Prostate gland (tissue), 2 donors: ENCODE measurements at places on chromosomes 3 and 15. TPM values are rescaled to one million over a fixed set of nuclear protein-coding genes. Genes with fewer than 3 reads are reported as not detected.

CCR5 gene
- 0.55 TPM for total RNA-seq

GOLGA6L7 gene
- not detected for total RNA-seq

FHIT gene
- 10.4 TPM for total RNA-seq

DLL4 gene
- 6.5 TPM for total RNA-seq

SHQ1 gene
- total RNA-seq: 31.9 TPM

SCAANT1 gene
- total RNA-seq: not detected

- H3K4me1 ChIP-seq: no peaks in the 10 kb centered on the region
- H3K4me3 ChIP-seq: no peak overlapping the region
- H3K27me3 ChIP-seq: no peaks in the 10 kb centered on the region
- H3K36me3 ChIP-seq: no peaks in the 10 kb centered on the region
Observed at GRCh38 chr3:115448851-115449250, 174.5 kb upstream of the GAP43 start.

- H3K27ac ChIP-seq: no peak overlapping the region
- no peak for DNase-seq
- H3K36me3 ChIP-seq: no peaks in the 10 kb centered on the region
- no peaks in the 10 kb centered on the region for H3K27me3 ChIP-seq
- H3K4me1 ChIP-seq: no peaks in the 10 kb centered on the region
Observed at GRCh38 chr3:11713171-11713570, 69.5 kb upstream of the VGLL4 start.

DNA sequence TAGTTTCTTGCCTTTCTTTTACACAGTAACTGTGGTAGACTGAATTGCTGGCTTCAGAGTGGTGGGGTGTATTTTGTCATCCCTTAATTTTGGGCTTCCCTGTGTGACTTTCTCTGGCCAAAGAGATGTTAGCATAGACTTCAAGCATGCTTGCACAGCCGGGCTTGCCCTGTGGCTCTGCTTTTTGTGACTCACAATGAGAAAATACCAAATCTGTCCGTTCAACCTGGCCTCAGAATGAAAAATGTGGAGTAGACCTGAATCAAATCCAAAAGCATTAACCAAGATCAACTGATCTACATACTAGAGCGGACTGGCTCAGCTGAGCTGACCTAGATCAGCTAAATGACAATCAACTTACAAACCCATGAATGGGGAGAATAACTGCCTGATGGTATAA lies 51.4 kb downstream of the PLAAT1 start:
- no peak overlapping the region for H3K27ac ChIP-seq
- H3K4me3 ChIP-seq: no peak overlapping the region
- DNase-seq: no peak
- H3K27me3 ChIP-seq: no peaks in the 10 kb centered on the region

DNA sequence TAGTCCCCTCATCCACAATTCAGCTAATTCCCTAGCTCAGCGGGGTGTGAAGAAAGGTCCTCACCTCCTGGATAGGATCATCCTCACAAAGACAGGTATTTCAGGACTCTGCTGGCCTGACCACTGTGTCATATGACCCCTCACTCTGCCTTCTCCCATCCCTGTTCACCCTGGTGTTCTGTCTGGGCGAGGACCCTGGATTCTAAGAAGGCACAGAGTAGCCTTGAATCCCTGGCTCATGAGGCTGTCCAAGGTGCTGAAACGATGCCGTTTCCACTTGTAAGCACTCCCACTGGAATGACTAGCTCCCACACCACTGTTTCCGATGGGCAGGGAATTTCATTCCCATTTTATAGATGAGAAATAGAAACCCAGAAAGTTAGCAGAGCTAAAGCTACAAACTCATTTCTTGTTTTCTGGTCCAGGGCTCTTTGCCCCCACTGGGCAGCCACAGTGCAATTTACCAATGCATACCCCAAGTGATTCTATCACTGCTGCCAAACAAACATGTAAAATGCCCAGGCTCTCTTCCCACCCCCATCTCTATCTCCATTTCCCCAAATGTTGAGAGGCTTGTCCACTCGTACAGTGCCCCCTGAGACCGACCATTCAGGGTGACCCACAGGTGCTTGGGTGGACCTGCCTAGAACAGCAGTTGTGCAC lies 83.2 kb downstream of the RAB11A start:
- no peaks in the 10 kb centered on the region for H3K36me3 ChIP-seq
- no peak for DNase-seq
- no peaks in the 10 kb centered on the region for H3K4me1 ChIP-seq
- no peaks in the 10 kb centered on the region for H3K27me3 ChIP-seq
- no peak overlapping the region for H3K27ac ChIP-seq
- no peak overlapping the region for H3K4me3 ChIP-seq

- H3K27ac ChIP-seq: no peak overlapping the region
- no peak for DNase-seq
- H3K27me3 ChIP-seq: no peaks in the 10 kb centered on the region
- no peak overlapping the region for H3K4me3 ChIP-seq
- no peaks in the 10 kb centered on the region for H3K4me1 ChIP-seq
- no peaks in the 10 kb centered on the region for H3K36me3 ChIP-seq
Observed at GRCh38 chr15:51199541-51199940, 104.8 kb upstream of the TNFAIP8L3 start.

DNA sequence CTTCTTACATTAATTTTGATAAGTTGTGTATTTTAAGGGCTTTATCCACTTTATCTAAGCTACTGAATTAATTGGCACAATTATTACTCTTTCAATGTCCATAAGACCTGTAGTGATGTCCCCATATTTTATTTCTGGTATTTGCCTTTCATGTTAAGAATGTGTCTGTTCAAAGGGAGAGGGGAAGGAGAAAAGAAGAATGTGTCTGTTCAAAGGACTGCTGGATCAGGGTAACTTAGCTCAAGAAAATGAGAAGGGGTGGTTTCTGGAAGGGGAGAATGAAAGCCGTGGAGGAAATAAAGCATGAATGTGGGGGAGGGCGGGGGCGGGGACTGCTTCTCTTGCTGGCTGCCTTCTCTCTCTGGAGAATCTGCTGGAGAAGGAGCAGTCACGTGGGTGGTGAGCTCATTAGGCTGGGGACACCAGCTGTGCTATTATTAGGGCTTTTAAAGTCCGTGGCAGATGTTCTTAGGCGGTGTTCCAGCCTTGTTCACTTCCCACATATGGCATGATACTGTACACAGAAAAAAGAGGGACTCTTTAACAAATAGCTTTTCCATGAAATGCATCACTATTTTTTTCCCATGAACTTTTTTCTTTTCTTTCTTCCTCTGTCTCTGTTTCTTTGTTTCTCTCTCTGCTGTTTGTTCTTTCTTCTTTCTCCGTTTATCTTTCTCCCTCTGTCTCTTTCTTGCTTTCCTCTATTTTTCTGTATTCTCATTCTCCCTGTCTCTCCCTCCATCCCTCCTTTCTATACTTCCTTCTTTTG lies 63.7 kb upstream of the ULK4 start:
- DNase-seq: peak; percentile 85
- H3K4me1 ChIP-seq: no peaks in the 10 kb centered on the region
- H3K27me3 ChIP-seq: no peaks in the 10 kb centered on the region
- H3K27ac ChIP-seq: peak overlapping the region; percentile 69

- H3K4me3 ChIP-seq: no peak overlapping the region
- H3K27me3 ChIP-seq: peaks cover 3% of the 10 kb centered on the region
- DNase-seq: no peak
- H3K36me3 ChIP-seq: no peaks in the 10 kb centered on the region
Observed at GRCh38 chr3:7307410-7307809, 446.5 kb downstream of the GRM7 start.

- no peaks in the 10 kb centered on the region for H3K27me3 ChIP-seq
- DNase-seq: no peak
- no peak overlapping the region for H3K27ac ChIP-seq
- H3K4me1 ChIP-seq: no peaks in the 10 kb centered on the region
- H3K36me3 ChIP-seq: no peaks in the 10 kb centered on the region
Observed at GRCh38 chr3:18474202-18474601, 49.1 kb upstream of the SATB1 start.

DNA sequence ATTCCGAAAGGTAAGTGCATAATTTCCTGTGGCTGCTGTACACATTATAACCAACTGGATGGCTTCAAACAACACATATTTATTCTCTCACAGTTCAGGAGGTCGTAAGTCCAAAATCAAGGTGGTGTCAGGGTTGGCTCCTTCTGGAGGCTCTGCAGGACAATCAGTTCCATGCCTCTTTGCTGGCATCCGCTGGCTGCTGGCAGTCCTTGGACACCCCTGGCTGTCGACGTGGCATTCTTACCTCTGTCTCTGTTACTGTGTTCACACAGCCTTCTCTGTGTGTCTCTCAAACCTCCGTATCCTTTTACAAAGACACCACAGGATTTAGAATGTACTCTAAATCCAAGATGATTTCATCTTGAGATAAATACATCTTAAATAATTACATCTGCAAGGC lies 398.8 kb upstream of the ATP10A start:
- DNase-seq: no peak
- H3K27ac ChIP-seq: no peak overlapping the region
- no peaks in the 10 kb centered on the region for H3K4me1 ChIP-seq

DNA sequence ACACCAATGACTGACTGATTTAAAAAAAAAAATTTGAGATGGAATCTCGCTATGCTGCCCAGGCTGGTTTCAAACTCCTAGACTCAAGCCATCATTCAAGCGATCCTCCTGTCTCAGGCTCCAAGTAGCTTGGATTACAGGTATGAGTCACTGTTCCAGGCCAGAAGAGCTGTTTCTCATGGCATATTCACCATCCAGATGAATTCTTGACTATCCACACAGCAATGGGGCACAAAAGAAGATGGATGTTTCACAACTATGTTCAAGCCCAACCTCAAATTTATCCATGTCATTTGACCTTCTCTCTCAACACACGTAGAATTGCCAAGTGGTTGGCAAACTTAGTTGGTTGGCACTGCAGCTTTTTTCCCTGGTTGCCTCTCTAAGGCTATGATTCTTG lies 40.6 kb downstream of the PRICKLE2 start:
- H3K36me3 ChIP-seq: no peaks in the 10 kb centered on the region
- no peak overlapping the region for H3K4me3 ChIP-seq
- no peak for DNase-seq
- no peak overlapping the region for H3K27ac ChIP-seq
- H3K4me1 ChIP-seq: no peaks in the 10 kb centered on the region
